HS-27A (cell line): ENCODE measurements at places on chromosomes 5 and 9.

DNA sequence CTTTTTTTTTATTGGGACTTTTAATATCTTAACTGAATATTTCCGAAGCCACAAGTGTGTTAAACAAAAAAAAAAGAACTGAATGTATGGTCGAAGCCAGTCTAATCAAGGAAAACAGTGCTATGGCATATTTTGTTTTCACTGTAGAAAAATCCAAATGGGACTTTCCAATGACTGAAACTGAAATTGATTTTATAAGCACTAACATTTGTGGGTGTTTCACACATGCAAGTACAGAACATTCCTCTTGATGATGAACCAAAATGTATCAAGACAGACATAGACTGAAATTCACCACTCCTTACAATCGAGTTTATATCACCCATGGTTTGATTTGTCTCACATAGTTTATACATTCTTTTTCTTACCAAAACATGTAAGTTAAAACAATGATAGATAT lies 1026.8 kb downstream of the CDH18 start:
- DNase-seq = no peak

DNA sequence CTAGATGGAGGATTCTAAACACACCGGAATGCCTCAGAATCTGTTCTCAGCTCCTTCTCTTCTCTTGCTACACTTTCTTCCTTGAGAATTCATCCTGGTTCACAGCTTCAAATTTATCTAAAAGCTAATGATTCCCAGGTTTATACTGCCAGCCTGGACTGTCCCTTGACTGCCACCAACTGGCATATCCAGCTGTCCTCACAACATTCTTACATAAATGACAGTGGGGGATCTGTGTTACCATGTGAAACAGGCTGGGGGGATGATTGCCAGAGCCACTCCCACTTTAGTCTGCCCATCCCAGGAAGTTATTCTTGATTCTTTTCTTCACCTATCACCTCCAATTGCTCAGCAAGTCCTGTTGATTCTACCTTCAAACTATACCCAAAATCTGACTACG lies 27.2 kb upstream of the ZFR start:
- no peak for DNase-seq

DNA sequence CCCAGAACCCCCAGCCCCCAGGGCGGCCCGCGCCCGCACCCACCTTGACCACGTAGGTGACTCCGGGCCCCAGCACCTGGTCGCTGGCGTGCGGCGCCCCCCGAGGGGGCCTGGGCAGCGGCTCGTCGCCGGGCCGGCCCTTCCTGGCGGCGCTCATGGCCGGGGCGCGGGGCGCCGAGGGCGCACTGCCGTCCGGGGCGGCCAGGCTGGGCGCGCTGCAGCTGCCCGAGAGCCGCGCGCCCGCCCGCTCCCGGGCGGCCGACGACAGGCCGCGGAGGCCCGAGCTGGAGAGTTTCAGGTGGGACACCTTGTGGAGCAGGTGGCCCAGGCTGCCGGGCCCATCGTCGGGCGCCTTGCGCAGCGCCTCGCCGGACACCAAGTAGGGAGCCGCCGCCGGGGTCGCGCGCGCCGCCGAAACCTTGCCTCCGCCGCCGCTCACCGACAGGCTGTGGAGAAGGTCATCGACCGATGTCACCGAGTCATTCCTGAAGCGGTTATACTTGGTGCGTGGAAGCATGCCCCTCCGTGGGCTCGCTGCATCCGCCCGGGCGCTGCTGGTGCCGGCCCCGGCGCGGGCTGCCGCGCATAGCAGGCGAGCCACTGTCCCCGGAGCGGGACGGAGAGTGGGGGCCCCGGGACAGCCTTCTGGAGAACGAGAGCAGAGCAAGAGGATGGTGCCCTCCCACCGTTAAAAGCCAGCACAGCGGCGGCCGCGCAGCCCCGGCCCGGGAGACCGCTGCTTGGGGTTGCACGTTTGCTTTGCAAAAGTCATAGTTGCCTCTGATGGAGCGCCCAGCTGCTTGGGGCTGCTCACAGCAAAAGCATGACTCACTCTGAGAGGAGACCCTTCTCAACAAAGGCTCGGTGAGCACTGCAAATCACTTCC lies at the start of gene SHC3:
Gene SHC3, minus strand, starts transcription at position 875 of the 886 bp plus-strand sequence. Its CDS starts 358 bp downstream, at position 517.
- DNase-seq = no peak

- no peak for DNase-seq
Measured at GRCh38 chr9:129681924-129682323, 16.5 kb downstream of the PRRX2 start.

DNA sequence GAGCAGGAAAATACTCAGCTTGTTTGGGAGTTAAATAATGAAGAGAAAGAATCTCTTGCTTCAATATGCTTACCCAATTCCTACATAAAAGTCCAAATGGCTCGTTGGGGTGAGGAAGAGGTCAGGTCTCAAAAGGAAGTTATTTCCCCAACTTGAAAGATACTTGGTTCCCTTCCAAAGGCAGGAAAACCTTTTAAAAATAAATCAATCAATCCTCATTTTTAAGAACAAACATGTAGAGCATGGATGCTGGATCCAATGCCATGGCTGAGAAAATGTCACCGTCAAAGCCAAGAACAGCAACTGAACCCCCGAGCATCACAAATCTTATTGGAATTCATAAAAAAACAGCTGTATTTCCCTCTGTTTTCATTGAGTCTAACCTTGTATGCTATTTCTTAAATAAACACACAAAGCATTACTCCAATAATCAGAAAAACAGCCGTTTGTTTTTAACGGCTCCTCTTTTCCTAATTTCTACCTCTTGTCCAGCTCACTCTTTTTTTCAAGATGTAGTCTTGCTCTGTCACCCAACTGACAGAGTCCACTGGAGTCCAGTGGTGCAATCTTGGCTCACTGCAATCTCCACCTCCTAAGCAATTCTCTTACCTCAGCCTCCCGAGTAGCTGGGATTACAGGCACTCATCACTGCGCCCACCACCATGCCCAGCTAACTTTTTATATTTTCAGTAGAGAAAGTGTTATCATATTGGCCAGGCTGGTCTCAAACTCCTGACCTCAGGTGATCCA lies 140.7 kb downstream of the GNA14 start:
- no peak for DNase-seq
